ENCODE measurements at places on chromosomes 12 and 14.

- DNase-seq, result no peak
These were observed 174.3 kb downstream of the KCNA5 start for GRCh38 chr12:5217936-5218335.

- peak; percentile 92 for DNase-seq
These were observed 24.0 kb upstream of the MDM2 start for GRCh38 chr12:68784015-68784414.

GRCh38 chr14:38982278-38982677, 120.8 kb downstream of the SEC23A start:
- DNase-seq, result no peak

DNA sequence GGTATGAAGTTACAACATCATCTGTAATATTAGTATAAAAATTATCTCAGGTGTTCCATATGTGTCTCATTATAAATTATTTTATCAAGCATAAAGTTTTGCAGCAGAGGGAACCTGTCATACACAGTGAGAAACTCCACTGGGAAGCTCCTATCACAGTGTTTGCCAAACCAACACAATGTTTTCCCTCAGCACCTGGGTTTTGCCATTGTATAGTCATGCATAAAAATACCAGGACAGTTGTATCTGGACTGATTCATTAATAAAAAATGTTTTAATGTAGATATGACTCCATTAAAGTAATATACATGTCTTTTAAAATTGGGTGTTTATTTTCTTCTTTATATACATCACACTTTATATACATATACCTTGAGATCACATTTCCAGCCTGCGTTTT, 56.6 kb downstream of the METTL25 start:
- DNase-seq, result no peak

DNA sequence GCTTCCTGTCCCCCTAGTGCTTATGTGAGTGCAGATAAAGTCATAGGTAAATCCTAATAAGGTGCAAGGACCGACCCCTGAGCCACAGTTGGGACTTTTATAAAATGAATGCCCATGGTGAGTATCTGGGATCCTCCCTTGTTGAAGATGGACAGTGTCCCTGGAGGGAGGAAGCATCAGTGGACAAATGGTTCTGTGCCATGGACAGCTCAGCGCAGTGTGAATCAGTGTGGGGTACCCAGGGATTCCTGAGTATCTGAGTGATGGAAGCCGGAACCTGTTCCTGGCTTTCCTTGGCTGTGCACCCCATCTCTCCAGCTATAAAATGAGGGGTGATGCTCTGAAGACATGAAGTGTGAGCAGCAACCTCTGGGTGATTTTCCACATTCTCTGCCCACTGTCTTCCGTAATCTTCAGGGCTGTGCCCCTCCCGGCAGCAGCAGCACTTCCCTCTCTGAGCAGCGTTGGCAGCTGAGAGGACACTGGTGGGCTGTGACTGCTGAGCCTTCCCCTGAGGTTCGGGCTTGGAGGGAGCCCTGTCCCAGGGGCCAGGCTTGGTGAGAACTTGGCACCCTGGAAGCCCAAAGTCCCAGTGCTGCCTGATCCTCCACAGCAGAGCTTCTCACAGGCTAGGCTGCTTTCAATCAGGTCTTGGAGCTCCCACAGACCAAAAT, 25.0 kb downstream of the VCPKMT start:
- peak; percentile 63 for DNase-seq

DNA sequence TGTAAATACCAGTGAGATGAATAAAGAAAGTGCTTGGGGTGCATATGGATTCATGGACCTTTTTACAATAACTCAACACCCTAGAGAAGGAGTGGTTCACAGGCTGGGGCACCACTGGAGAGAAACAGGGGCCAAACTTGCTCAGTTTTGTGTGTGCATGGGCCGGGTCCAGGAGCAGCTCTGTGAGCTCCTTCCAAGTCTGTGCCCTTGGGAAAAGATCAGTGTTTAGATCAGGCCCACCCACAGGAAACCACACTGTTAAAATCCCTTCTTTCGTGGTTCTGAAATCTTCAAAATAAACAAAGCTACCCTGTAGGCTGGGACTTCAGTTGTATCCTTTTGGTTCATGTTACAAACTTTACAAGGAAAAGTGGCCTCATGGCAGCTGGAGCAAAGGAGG, 156.1 kb upstream of the TMEM260 start:
- no peak for DNase-seq

DNA sequence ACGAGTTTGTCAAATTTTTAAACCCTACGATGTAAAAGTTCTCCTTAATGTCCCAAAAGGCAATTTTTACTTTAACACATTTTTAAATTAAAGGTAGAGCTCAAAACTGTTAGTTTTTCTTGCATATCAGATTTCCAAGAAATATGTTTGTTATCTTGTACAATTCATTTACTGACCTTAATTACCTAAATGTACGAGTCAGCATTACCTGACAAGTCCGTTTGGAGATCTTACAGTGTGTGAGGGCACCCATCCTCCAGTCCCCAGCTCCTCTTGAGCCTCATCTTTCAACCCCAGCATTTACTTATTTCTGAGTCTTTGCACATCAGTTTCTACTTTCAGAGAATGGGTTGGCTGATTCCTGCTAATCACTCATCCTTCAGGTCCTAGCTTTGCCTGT, 23.7 kb downstream of the PPM1H start:
- DNase-seq, result no peak

- DNase-seq, result no peak
These were observed 4.8 kb upstream of the CCDC177 start for GRCh38 chr14:69579476-69579875.

DNA sequence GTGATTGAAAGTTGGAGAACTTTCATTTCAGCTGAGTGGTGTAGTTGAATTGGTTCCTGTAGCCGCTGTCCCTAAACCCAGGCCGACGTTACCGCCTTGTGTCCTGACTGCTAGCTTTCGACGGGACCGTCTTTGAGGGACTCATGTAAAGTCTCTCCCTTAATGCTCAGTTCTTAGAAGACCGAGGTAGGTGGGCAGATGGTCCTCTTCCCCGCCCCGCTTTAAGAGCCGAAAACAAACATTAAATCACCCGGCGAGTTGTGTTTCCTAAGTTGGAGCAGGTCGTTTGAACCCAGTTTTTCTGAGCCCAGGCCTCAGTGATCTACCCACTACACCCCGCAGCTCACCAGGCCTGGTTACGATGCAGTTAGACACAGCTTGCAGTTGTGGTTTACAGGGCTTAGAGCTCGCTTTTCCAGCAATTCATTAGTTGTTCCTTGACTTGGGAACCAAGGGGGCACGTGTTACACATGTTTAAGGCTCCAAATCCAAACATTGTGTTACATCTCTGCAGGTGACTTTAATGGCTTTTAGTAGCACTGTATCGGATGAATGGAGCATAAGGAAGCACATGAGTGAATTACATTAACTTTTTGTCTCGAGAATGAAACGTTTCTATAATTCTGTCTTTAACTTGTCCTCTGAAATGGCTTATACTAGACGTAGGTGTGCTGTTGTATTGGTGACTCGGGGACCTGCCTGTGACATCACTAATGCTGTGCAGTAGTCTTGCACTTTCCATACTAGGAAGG, 790 bp downstream of the NEDD1 start:
- DNase-seq, result no peak

GRCh38 chr12:67091204-67091603, 178.0 kb upstream of the CAND1 start:
- no peak for DNase-seq

DNA sequence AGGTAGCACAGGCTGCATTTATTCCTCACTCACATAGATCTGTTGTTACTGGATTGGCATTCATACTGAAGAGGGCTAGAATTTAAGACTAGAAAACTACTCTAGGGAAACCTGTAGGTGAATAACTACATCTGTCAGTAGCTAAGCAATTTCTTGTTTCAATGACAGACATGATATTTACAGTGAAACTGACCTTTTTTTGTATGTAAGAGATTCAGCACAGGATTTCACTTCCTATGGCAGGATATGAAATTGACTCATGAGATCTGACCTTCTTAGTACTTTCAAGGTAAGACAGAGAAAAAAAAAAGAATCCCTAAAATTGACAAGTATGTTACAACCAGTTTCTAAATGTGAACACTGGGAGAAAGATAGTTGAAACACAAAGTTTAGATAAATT, 189.8 kb upstream of the SLC16A7 start:
- no peak for DNase-seq

DNA sequence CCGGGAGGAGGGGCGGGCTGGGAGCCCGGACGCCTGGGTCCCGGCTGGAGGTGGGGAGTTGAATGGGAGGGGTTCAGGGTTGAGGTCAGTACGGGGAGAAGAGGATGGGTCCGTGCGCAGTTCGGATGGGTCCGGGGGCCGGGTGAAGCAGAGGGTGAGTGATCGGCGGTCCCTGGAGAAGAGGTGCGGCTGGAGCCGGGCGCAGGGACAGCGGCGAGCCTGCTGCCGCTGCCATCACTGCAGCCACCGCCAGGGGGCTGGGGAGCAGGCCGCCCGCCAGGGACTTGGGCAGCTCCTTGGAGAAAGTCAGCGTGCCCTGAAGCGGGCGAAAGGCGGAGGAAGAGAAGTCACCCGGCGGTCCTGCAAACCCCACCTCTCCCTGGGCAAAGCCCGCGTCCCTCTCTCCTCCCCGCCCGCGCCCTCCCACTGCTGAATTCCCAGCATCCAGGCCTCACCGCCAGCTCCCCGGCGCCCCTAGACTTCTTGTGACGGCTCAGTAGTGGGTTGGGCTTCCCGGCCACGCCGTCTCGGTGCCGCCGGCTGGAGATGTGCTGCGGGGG, 6.0 kb upstream of the GPR84 start:
- DNase-seq, result peak; percentile 46
